CD4-positive, alpha-beta T cell (primary cell): ENCODE measurements at places on chromosomes 6 and 20. TPM values are rescaled to one million over a fixed set of nuclear protein-coding genes. Genes with fewer than 3 reads are reported as not detected.

Gene RPN2
- total RNA-seq, result 65.8 TPM

DNA sequence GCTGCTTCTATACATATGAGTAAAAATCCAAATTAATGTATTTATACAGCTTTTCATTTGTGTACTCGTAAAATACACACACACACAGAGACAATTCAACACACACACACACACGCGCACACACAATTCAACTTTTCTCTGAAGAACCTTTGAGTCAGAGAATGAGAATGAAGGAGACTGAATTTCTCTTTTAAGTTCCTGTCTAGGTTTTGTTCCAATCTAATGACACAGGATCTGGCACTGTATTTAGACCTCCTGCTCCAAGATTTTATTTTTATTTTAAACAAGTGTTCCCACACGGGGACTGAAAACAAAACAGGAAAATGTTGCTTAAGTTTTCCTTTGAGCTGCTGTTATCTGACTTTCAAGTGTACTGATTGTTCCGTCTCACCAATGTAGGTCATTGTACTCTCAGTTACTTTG lies 250.8 kb downstream of the LAMA2 start:
- no peaks in the 10 kb centered on the region for H3K36me3 ChIP-seq
- no peaks in the 10 kb centered on the region for H3K27me3 ChIP-seq
- H3K4me1 ChIP-seq, result no peaks in the 10 kb centered on the region
- H3K4me3 ChIP-seq, result no peak overlapping the region

DNA sequence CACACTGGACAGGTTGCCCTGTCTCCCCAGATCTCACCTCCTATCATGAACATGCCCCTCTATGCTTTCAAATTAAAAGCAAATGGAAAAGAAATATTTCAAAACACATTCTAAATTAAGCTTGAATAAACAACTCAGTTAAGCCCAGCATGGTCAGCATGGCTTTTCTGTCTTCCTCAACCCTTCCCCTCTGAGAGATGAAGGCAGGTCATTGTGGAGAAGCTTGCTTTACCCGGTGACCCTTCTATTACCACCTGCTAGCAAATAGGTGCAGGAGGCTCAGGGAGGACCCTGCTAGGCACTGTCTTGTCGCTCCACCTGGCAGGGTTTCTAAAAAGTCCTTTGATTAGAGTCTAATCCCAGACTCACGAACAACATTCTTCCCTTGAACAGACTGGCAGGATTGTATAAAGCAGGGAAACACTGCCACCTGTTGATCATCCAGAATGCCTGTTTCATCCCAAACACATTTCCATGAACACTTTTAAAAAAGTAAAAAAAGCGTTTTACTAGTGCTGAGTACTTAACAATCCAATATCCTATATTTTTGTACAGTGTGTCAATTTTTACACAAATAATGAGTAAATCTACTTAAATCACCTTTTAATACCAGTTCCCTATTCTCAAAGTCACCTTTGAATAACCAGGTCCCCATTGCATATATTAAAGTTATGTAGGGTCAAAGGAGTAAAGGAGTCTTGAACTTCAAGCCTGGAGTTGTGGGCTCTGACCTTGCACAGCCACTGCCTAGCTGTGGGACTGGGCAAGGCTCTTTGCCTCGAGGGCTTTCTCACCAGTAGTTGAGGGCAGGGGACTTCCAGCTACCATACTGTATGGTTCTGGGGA lies 75.5 kb downstream of the GPR6 start:
- no peaks in the 10 kb centered on the region for H3K27me3 ChIP-seq

DNA sequence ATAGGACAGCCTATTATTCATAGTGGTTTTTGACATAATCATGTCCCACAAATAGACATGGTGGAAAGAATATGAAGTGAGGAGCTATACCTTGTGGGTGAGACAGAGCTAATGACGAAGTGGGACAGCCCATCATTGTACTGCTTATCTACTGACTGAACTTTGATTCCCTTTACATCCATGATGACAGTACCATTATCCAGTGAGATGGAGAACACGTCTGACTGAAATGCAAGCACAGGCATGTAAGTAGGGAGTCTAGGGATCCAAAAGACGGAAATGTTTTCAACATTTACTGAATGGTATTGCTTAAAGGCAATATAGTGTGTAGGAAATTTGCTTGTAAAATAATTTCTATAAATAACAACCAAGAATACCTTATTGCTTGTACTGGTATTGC lies 43.5 kb downstream of the FAM229B start:
- no peaks in the 10 kb centered on the region for H3K4me1 ChIP-seq
- no peak for DNase-seq
- H3K27ac ChIP-seq, result no peak overlapping the region
- no peaks in the 10 kb centered on the region for H3K36me3 ChIP-seq

GRCh38 chr20:32449890-32450401 lies 91.8 kb downstream of the ASXL1 start:
- H3K27ac ChIP-seq, result no peak overlapping the region
- H3K4me3 ChIP-seq, result no peak overlapping the region
- peaks cover 12% of the 10 kb centered on the region for H3K4me1 ChIP-seq
- no peaks in the 10 kb centered on the region for H3K27me3 ChIP-seq
- DNase-seq, result no peak

Gene SEMG1
- total RNA-seq, result not detected

GRCh38 chr20:54456961-54457360 lies 18.4 kb upstream of the DOK5 start:
- H3K4me3 ChIP-seq, result no peak overlapping the region
- H3K36me3 ChIP-seq, result no peaks in the 10 kb centered on the region
- H3K27ac ChIP-seq, result no peak overlapping the region
- H3K4me1 ChIP-seq, result no peaks in the 10 kb centered on the region

DNA sequence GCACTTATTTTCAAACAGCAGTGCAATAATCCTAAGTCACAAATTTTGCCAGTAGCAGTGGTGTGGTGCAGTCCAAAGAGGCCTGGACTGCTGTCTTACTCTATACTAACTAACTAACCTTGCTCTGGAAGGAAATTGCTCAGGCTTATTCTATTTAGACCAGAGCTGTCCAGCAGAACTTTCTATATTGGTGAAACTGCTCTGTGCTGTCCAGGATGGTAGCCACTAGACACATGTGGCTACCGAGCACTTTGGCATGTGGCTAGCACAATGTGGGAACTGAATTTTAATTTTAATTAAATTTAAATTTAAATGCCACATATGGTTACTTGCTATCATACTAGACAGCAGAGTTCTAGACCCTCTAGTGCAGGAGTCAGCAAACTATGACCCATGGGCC lies 27.1 kb upstream of the FBXO9 start:
- no peak for DNase-seq
- H3K36me3 ChIP-seq, result peaks cover 57% of the 10 kb centered on the region
- H3K4me1 ChIP-seq, result no peaks in the 10 kb centered on the region
- no peak overlapping the region for H3K4me3 ChIP-seq
- H3K27ac ChIP-seq, result no peak overlapping the region

GRCh38 chr6:113653275-113653674 lies 203.9 kb upstream of the MARCKS start:
- no peak overlapping the region for H3K27ac ChIP-seq
- DNase-seq, result no peak
- H3K4me3 ChIP-seq, result no peak overlapping the region

Gene TRIM10
- not detected for total RNA-seq

- H3K4me1 ChIP-seq, result no peaks in the 10 kb centered on the region
- no peaks in the 10 kb centered on the region for H3K27me3 ChIP-seq
- no peak overlapping the region for H3K4me3 ChIP-seq
Measured at GRCh38 chr20:51736947-51737346, 31.2 kb downstream of the ATP9A start.

- no peaks in the 10 kb centered on the region for H3K36me3 ChIP-seq
- H3K27me3 ChIP-seq, result no peaks in the 10 kb centered on the region
- no peak overlapping the region for H3K4me3 ChIP-seq
Measured at GRCh38 chr6:98769546-98769945, 64.8 kb upstream of the POU3F2 start.

DNA sequence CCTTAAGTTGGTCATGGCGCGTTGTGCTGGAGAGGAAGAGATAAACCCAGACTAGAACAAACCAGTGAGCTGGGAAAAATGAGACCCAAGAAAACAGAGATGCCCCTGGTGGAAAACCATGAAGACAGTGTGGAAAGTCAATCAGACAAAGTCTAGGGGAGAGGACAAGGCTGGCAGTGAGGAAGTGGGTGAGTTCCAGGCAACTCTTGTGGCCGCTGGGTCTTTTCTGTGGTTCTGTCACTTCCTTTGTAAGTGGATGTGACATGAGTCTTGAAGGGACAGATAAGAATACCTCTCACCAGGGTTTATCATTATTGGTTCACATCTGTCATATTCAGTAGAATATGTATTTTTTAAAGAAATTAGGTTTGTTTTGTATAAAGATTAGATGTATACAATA lies 738.4 kb downstream of the DHX35 start:
- no peaks in the 10 kb centered on the region for H3K27me3 ChIP-seq
- no peaks in the 10 kb centered on the region for H3K4me1 ChIP-seq
- H3K27ac ChIP-seq, result no peak overlapping the region
- DNase-seq, result no peak
- H3K36me3 ChIP-seq, result no peaks in the 10 kb centered on the region
- H3K4me3 ChIP-seq, result no peak overlapping the region

Gene EYA2
- not detected for total RNA-seq

DNA sequence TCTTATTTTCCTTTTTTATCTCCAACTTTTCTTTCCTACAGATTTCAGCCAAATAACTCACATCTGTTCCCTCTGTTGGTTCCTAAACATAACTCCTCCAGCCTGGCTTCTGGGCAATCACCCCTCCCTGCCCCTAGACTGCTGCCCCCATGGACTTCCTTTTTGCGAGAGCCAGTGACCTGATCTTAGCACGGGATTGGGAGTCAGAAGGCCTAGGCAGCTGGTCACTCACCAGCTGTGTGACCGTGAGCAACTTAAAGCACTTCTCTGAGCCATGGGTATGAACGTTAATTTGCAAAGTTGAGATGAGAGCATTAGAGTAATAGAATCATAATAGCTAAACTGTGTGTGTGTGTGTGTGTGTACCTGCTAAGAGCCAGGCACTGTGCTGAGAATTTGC lies 4.5 kb upstream of the MMP9 start:
- H3K36me3 ChIP-seq, result no peaks in the 10 kb centered on the region
- H3K27me3 ChIP-seq, result peaks cover 8% of the 10 kb centered on the region
- H3K4me3 ChIP-seq, result no peak overlapping the region
- H3K27ac ChIP-seq, result no peak overlapping the region
- DNase-seq, result no peak

Gene SYNDIG1
- not detected for total RNA-seq

Gene PRR18
- not detected for total RNA-seq

Gene SALL4
- total RNA-seq, result 0.08 TPM

DNA sequence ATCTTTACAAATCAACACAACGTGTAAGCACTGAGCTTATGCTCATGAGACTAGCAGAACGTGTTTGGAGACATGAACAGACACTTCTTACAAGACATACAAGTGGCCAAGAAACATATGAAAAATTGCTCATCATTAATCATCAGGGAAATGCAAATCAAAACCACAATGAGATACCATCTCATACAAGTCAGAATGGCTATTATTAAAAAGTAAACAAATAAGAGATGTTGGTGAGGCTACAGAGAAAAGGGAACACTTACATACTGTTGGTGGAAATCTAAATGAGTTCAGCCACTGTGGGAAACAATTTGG lies 327.9 kb upstream of the SOX4 start:
- no peak overlapping the region for H3K4me3 ChIP-seq
- no peaks in the 10 kb centered on the region for H3K27me3 ChIP-seq
- no peaks in the 10 kb centered on the region for H3K36me3 ChIP-seq
- no peak overlapping the region for H3K27ac ChIP-seq

DNA sequence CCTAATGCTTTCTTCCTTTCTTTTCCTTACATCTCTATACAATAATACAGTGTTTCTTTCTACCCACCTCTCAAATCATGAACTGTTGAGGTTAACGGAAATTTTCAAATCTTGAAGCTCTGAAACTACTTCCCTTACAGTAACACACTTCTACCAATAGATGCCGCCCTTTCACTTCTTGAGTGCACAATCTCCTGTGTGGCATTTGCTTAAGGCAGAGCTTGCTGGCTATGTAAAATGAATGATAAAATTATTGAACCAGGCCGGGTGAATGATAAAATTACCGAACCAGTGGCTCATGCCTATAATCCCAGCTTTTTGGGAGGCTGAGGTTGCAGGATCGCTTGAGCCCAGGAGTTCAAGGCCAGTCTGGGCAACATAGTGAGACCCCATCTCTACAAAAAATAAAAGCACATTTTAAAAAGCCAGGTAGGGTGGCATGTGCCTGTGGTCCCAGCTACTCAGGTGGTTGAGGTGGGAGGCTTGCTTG lies 56.8 kb downstream of the KCNS1 start:
- H3K4me3 ChIP-seq, result no peak overlapping the region
- H3K27ac ChIP-seq, result peak overlapping the region; percentile 21
- peaks cover 13% of the 10 kb centered on the region for H3K4me1 ChIP-seq
- peaks cover 54% of the 10 kb centered on the region for H3K36me3 ChIP-seq
- H3K27me3 ChIP-seq, result no peaks in the 10 kb centered on the region
- peak; percentile 80 for DNase-seq

DNA sequence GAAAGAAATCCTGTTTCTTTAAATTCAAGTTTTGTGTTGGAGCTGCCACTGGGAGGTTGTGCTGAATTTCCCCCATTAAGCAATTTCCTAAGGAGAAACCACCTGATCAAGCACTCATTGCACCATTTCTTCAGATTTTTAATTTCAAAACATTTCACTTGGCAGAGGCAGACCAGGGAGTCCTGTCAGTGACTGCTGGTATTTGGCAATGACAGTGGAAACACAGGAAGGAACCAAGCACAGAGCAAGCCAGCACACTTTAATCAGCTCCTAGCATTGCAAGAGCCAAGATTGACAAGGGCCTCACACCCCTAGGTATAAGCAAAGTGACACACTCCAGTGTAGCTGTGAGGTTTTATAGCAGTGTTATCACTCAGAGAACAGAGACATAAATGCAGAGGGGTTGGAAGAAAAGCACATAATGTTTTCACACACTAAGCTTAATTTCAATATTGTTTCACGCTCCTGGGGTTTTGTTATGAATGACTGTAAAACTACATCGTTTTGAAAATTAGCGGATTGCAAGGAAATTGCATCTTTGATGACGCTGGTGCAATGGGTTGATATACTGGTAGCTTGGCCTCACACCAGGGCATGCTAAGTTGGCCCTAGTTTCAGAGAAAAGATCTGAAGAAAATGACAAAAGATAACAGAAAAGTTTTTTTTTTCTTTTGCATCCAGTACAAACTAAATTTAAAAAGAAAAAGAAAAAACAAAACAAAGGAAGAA lies 768.4 kb downstream of the TFAP2A start:
- no peaks in the 10 kb centered on the region for H3K27me3 ChIP-seq
- H3K4me3 ChIP-seq, result no peak overlapping the region

DNA sequence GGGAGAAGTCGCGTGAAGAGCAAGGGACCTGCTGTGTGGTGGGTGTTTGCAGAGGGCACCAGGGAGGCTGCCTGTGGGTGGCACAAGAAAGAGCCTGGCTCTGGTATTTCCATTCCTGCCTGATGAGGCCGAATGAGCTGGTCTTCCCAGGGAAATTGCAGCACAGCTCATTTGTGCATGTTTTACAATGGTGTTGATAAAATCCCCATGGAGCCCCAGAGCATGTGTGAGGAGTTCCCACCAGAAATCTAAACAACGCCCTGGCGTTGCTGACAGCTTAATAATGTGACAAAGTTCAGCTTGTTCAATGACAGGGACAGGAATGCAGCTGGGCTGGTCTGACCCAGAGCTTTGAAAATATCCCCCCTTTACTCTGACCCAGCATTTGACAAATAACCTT lies 135.5 kb downstream of the CLIC5 start:
- DNase-seq, result no peak
- H3K27ac ChIP-seq, result no peak overlapping the region
- H3K27me3 ChIP-seq, result no peaks in the 10 kb centered on the region
- H3K36me3 ChIP-seq, result no peaks in the 10 kb centered on the region
- no peaks in the 10 kb centered on the region for H3K4me1 ChIP-seq

Gene PNLDC1
- not detected for total RNA-seq

Gene SPO11
- total RNA-seq, result not detected
